ENCODE measurements at places on chromosomes 1 and 21. TPM values are rescaled to one million over a fixed set of nuclear protein-coding genes. Genes with fewer than 3 reads are reported as not detected.

- DNase-seq: peak; percentile 16
Measured at GRCh38 chr1:75083223-75083622, 51.0 kb upstream of the LHX8 start.

DNA sequence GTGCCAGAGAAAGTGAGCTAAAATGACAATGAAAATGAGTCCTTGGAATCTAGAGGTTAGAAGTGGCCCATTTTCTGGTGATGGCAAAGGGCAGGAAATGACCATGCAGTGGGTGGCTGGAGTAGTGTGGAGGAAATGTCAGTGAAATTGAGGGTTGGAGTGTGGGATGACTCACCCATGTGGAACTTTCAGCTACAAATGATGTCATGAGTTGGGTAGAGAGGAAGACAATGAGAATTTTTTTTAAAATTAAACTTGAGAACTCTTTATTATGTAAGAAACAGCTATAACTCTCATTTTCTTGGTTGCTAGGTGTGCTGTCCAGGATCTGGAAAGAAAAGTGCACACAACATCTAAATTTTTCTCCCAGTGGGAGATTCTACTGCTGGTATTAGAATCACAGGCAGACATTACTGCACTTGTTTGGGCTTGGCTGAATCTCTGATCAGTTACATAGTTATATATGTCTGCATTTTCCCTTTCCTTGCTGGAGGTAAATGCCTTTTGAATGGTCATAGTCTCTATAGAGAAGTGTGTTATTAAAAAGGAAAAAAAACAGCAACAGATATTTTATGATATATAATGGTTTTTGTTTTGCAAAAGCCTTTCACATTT is 56.8 kb upstream of the GNG12 start:
- DNase-seq: peak; percentile 54

DNA sequence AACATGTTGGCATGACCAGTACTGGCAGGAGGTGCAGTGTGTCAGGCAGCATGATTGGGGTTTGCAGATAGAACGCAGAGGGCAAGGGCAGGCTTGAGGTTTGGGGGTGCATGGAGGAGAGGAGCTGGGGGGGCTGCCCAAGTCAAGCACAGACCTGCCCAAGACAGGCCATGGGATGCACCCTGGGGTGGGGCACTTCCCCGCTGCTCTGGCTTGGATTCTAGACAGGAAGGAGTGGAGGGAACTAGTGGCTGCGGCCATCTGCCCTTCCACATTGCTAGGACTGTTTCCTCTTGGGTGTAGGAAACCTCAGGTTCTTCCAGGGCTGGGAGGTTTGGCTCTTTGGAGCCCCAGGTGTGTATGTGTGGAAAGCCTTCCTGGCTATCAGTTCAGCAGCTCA is 3.0 kb downstream of the PDXK start:
- no peak for DNase-seq

GRCh38 chr21:36918291-36918690 is 48.2 kb downstream of the HLCS start:
- no peak for DNase-seq

- no peak for DNase-seq
Measured at GRCh38 chr1:58659516-58659915, 40.3 kb downstream of the MYSM1 start.

DNA sequence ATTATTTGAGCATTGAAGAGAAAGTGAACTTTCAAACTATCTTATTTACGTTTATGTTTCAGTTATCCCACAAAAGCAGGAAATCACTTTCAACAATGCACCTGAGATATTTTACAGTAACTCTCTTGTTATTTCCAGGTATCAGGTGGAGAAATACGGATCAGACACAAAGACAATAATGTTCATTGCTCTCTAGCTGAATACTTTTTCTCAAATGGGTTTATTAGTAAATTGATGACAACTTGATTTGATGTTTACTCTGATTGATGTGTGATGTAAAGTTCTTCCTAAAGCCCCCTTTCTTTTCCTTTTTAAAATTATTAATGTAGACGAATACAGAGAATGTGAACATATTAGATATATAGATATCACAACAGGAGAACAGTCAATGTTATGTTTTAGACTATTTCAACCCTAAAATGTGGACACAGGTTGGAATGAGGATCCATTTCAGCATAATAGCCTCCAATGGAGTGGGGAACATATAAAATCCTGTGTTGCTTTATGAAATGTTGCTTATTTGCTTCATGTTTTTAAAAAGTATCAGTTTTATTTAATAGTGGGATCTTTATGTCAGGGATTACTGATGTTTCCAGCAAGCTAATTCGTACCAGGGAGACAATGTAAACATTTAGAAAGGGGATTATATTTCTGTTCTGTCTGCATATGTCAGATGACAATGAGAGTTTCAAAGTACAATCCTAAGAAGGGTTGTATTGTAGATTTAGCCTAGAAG is 1522.3 kb upstream of the TPTE start:
- DNase-seq: peak; percentile 37

DNA sequence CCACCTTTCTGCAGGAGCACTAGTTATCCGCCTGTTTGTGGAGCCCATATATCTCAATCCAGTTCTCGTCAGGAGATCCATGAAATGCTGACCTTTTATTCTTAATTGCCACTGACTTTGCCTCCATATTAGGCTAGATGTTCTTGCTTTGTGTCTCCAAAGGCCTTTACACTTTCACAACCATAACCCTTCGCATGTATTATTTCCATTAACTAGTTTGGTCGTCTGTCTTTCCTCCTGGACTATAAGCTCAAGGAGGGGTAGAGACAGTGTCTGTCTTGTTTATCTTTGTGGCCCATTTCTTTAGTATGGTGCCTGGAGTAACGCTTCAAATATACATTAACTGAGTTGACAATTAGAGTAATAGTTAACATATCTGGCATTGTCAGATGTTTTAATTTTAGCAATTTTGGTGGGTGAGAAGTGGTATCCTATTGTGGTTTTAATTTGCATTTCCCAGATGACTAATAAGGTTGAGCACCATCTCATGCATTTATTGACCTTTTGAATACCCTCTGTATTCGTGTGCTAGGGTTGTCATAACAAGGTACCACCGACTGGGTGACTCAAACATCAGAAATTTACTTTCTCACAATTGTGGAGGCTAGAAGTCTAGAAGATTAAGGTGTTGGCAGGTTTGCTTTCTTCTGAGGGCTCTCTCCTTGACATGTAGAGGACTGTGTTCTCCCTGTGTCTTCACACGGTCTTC is 21.7 kb upstream of the IL12RB2 start:
- no peak for DNase-seq

DNA sequence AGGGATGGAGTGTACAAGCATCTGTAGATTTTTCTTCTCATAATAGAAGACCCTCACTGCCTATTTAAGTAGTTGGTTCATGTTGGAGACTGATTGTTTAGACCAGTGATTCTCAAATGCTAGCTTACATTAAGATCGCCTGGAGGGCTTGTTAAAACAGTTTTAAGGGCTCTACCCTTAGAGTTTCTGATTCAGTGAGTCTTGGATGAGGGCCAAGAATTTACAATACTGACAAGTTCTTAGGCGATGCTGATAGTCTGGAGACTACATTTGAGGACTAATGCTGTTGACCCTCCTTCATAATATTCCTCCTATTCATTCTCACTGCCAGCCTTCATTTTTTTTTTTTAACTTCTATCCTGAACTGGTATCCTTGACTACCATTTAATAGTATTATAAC is 15.2 kb upstream of the AGO3 start:
- DNase-seq: no peak

DNA sequence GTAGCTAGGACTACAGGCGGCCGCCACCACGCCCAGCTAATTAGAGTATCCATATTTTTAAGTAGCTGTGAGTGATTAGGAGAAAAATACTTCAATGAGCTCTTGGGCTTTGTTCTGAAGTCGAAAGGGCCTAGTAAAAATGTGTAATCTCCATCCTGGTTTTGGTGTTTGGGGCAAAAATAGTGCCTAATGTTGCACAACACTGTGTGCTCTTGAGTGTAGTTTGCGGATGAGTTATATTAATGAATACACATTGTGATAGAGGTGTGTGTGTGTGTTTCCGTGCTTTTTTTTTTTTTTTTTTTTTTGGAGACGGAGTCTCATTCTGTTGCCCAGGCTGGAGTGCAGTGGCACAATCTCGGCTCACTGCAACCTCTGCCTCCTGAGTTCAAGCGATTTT is 6.3 kb upstream of the ARID1A start:
- DNase-seq: no peak

DNA sequence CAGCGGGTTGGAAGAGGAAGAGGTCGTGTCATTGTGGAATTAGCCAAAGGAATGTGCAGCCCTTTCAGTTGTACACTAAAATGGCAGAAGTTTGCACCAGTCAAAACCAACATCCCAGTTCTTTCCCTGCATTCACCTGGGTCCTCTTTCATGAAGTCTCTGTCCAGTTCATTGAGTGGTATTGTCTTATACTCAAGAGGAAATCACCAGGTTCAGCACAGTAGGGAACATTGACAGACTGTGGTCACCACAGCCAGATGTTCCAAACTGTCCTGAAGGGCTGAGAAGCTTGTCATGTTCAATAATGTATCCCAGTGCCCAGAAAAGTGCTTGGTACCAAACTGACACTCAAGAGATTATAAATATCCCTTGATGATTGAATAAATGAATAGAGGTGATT is 131.6 kb downstream of the GLUL start:
- DNase-seq: no peak

DNA sequence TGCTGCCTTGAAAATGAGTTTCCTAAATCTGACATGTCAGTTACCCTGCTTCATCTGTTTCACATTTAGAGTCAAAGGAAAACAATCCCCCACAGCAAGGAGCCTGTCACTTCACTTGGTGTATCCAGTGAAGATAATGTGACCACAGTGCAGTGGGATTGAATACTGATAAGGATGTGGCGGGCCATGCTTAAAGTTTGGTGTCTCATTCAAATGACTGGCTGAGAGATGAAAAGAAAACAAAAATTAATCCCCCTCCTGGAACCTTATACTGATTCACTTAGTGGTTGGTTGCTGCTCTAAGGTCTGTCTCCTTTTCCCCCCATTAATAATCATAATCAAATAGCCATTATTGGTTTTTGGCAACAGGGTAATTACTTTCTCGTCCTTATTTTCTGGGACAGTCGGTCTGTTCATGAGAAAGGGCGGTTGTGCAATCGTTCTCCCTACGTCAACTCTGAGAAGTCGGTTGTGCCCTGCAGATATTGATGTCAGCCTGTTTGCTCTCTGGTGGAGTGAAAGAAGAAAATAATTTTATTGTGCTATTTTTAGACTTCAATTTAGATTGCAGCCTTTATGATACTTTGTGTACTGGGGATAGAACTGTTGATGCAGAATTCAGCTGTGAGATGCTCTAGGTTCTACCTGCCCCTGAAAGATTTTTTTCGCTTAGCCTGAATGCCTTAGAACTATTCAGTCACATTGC is 360.2 kb downstream of the DISC1 start:
- peak; percentile 94 for DNase-seq

GRCh38 chr1:66809245-66809644 is 8.2 kb upstream of the INSL5 start:
- no peak for DNase-seq

DNA sequence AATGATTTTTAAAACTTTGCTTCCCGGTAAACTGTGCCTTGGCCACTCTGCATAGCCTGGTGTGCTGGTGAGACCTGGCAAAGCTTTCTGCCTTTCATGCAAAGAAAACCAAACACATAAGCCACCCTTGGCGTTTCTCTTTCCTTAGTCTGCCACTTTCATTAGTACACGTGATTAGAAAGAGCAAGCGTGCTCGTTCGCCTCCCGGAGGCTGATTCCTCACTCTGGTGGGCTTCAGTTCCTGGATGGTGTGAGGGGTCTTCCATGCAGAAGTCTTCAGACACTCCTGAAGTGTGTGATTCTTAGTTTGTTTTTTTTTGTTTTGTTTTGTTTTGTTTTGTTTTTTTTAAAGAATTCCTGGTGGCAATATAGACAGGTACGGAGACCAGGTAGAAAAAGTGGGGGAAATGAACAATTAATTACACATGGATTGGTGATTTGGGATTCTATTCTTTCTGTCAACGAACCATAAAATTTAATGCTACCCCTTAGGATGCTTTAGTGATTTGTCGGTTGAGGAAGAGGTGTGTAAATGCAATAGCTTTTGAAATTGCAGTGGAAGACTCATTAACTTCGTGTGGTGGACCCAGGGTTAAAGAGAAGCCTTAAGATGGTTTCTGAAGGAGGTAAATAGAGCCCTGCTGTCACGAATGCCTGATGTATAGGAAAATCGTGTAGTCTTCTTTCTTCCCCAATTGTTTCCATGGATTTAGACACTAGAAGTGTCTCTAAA is 2.1 kb downstream of the GALNT2 start:
- DNase-seq: peak; percentile 45

DNA sequence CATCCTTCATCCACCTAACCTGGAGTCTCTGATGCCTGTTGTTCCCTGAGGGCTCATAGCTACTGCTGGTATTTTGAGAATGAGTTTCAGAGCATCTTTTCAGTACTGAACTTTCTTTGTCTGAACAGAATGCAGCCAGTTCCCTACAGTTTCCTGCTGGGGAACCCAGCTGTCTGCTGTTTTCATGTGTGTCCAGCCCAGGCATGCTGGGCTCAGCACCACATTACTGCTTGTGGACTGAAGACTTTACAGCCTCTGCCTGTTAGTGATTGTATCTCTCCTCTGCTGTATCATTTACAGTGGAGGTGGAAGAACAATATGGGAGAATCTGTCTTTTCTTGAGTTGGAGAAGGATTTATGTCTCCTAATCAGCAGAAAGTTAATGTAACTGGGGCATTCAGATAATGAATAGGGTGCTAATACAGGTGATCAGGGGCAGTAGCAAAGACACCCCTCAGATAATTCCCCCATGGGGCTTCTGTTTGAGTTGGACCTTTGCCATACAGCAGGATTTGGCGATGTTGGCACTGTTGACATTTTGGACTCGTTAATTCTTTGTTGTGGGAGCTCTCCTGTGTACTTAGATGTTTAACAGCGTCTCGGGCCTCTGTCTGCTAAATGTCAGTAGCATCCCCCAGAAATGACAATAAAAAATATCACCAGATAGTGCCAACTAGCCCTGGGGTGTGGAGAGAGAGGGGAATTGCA is 207.7 kb downstream of the HHAT start:
- DNase-seq: peak; percentile 51

DNA sequence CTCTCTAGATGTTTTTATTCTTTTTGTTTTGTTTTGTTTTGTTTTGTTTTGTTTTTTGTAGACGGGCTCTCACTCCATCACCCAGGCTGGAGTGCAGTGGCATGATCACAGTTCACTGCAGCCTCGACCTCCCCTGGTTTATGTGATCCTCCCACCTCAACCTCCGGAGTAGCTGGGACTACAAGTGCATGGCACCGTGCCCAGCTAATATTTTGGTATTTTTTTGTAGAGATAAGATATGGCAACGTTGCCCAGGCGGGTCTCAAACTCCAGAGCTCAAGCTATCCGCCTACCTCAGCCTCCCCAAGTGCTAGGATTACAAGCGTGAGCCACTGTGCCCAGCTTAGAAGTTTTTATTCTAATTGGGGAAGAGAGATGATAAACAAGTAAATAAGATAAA is 13.3 kb upstream of the TP53BP2 start:
- no peak for DNase-seq

TDRD5 gene
- 0.05 TPM for total RNA-seq

NEK2 gene
- total RNA-seq: 25.5 TPM

TAS1R1 gene
- total RNA-seq: not detected

PHTF1 gene
- 15.9 TPM for total RNA-seq

H6PD gene
- total RNA-seq: 9.8 TPM

CELSR2 gene
- total RNA-seq: 3.5 TPM

ABCG1 gene
- 0.21 TPM for total RNA-seq

CLDN14 gene
- total RNA-seq: 12.9 TPM

FCRL5 gene
- not detected for total RNA-seq

BCAR3 gene
- 34.5 TPM for total RNA-seq

PADI4 gene
- total RNA-seq: not detected

ANGPTL1 gene
- total RNA-seq: 1.8 TPM

ADAMTS5 gene
- total RNA-seq: 0.05 TPM

DFFB gene
- total RNA-seq: 8.0 TPM

CD2 gene
- total RNA-seq: not detected

LIPI gene
- not detected for total RNA-seq

DBT gene
- 3.6 TPM for total RNA-seq
